SJSA1 (cell line): ENCODE measurements at places on chromosomes 3 and 15. TPM values are rescaled to one million over a fixed set of nuclear protein-coding genes. Genes with fewer than 3 reads are reported as not detected.

DNA sequence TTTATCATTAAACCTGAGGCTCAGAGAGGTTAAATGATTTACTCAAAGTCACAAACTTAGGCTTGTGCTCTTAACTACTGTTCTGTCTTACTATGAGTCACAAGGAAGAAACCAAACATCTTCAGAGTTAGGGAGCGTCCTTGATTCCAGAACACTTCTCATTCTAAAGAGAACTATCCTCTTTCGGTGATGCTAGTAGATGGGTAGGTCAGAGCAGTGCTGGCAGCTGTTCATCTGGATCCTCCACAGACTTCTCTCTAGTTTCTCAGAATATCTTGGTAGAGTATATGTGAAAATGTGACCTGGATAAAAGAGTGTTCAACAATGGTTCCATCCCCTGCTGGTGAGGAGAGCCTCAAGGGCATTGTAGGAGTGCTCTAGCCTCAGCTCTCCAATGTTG, 3.3 kb downstream of the ARL6IP5 start:
- H3K27ac ChIP-seq = no peak overlapping the region; the same call in 1 of the 2 replicates
- no peaks in the 10 kb centered on the region for H3K27me3 ChIP-seq
- no peak overlapping the region for H3K4me3 ChIP-seq
- peaks cover 89% of the 10 kb centered on the region for H3K4me1 ChIP-seq

- no peaks in the 10 kb centered on the region for H3K36me3 ChIP-seq
- H3K4me1 ChIP-seq = peaks cover 12% of the 10 kb centered on the region
- DNase-seq = no peak
- H3K27ac ChIP-seq = no peak overlapping the region
- 0 out of 2 replicates have a peak, but pooled peaks cover 3% of the 10 kb centered on the region for H3K27me3 ChIP-seq
These were observed 54.5 kb upstream of the CHRNA7 start for GRCh38 chr15:31975830-31976229.

DNA sequence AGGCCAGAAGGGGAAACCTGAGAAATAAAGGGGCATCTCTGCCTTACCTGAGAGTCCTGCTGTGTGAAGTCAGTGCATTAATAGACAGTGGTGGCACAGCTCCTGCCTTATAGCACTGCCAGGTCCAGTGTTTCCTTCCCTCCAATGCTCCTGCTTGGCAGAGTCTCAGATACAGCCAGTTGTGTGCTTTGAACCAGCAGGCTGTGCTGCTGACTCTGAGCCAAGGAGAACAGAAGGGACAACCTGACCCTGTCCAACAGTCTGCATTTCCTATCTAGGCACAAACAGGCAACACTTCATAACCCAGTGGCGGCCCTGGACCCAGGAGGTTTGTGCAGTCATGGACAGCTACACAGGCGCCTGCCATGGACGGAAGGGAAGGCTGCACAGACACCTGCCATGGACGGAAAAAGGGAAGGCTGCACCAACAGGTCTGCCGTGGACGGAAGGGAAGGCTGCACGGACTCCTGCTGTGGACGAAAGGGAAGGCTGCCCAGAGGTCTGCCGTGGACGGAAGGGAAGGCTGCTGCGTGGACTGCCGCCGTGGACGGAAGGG, 33.9 kb upstream of the PLXNA1 start:
- DNase-seq = no peak
- H3K4me3 ChIP-seq = no peak overlapping the region
- peaks cover 8% of the 10 kb centered on the region for H3K4me1 ChIP-seq
- H3K36me3 ChIP-seq = no peaks in the 10 kb centered on the region

GRCh38 chr15:39642011-39642640, 61.2 kb downstream of the THBS1 start:
- no peaks in the 10 kb centered on the region for H3K27me3 ChIP-seq
- DNase-seq = peak; percentile 63
- peak overlapping the region; percentile 63 for H3K27ac ChIP-seq
- peaks cover 24% of the 10 kb centered on the region for H3K4me1 ChIP-seq

The TGM4 gene
- 0.05 TPM in 1 of 2 replicates, not detected in the other for total RNA-seq
